RWPE1 (cell line): ENCODE measurements at places on chromosomes 6 and 20.

- DNase-seq, result no peak
These were observed 2.1 kb upstream of the HIVEP1 start for GRCh38 chr6:12009876-12010634.

DNA sequence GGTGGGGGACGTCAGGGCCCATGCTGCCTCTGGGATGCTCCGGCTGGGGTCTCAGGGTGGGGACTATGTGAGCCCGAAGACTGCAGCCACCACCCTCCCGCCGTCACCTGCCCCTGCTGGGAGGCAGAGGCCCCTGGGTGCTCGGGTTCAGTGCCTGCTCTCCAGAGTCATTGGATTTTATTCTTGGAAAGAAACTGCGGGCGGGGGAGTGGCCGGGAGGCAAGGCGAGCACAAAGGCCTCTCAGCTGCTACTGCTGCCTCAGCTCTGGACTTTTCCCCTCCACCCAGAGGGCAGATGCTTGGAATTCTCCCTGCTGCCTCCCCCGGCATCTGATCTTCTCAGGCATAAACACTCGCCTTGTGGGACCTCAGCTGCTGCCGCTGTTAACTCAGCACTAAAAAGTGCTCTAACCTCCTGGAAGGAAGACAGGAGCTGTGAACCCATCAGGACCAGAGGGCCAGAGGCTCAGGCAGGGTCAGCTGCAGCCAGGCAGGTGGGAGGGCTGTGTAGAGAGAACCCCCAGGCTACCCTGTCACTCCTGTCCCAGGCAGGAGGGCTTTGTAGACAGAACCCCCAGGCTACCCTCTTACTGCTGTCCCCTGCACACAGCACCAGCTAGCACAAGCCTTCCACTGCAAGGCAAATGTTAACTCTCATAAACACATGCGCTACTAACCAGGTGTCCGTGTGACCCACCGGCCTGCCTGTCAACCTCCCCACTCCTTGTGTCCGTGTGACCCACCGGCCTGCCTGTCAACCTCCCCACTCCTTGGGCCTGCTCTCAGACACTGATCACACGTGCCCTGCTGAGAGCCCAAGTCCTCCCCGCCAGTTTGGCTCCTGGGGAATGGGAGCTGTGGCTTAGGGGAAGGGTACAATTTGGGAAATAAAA lies 9.4 kb upstream of the FRMD1 start:
- no peak for DNase-seq

DNA sequence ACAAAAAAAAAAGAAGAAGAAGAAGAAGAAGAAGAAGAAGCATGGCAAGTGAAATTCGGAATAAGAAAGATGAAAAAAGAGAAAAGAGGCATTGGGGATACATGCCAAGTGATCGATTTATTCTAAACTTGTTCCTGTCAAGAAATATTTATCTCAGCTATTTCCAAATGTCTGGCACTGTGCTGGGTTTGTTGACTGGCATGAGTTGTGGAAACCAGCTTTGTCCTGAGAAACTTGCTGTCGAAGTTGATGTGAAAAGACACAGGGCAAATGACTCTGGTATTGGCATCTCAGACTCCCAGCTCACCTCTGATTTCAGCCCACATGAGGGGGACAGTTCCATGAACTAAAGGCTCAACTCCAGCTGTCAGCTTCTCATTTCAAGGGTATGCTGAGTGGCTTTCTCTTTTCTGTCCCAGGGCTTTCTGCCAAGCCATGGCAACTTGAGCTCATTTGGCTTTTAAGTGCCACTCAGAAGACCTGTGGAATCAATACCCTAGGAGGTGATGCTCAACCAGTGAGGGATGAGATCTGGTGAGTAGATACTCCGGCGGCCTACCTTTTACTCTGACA lies 253.3 kb upstream of the JAG1 start:
- no peak for DNase-seq

- peak; percentile 88 for DNase-seq
These were observed 57.6 kb upstream of the JAG1 start for GRCh38 chr20:10731190-10731965.

DNA sequence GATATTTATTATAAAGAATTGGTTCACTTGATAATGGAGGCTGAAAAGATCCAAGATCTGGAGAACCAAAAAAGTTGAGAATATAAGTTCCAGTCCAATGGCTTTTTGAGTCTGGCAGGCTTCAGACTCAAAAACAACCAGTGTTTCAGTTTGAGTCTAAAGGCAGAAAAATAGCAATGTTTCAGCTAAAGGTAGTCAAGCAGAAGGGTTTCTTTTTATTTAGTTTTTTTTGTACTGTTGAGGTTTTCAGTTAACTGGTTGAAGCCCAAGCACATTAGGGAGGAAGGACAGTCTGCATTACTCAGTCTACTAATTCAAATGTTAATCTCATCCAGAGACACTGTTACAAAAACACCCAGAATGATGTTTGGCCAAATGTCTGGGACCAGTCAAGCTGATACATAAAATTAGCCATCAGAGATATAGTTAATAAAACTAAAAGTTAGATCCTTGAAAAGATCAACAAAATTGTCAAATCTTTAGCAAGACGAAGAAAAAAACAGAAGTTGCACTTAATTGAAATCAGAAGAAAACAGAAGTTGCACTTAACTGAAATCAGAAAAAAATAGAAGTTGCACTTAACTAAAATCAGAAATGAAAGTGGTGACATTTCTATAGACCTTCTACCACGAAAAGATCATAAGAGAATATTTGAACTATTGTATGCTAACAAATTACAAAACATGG lies 980.3 kb upstream of the FLRT3 start:
- no peak for DNase-seq

GRCh38 chr20:35062478-35062877 lies 30.1 kb downstream of the TRPC4AP start:
- no peak for DNase-seq

DNA sequence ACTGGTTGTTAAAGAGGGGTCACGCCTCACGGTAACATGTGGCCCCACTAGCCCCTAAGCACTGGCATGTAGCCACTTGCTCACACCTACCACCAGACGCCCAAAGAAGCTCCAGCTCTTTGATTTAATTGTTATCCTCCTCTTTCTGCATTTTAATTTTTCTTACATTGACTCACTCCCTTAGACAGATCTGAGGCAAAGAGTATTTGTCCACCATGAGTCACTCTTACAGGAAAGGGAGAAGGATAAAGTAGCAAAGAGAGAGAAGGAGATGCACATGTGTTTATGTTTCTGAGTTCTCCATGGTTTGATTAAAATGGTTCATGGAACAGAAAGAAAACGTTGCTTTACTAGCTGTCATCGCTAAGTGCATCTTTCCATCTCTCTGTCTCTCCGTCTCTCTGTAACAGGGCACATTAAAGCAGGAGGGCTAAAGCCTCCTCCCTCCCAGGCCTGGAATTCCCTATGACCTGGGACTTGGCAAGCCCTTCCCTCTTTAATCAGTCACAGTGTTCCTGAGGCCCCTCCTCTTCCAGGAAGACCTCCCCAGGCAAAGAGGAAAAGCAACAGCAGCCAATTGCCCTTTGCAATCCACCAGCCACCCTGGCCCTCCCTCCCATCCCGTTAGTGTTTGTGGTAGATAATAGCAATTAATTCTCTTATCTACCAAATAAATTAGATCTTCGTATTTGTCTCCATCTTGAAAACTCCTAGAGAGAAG lies 112.8 kb upstream of the TSHZ2 start:
- DNase-seq, result peak; percentile 30

DNA sequence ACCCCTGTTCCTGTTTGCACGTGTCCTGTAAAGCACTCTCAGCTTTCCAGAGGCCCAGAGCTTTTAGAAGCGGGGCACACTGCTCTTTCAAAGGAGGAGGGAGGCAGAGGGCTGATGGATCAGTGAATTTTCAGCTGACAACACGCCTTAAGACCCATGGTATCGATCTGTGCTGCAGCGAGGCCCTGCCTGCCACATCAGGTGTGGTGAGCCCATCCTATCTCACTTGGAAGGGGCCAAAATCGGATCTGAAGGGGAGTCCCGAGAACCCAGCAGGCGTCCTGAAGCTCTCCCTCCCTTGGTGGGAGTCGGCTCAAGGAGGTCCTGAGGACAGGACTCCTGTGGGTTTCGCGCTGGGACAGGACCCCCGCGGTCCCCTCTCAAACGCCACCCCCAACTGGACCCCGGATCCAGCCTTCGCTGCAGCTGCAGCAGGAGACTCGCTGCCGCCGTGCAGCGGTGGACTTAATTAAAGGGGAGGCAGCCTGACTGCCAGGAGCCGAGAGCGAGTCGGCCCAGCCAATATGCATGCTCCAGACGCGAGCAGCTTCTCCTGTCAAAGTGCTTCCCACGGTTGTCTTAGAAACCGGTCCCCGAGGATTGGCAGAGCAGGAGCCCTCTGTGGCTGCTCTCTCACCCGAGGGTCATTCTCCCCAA lies 580.0 kb upstream of the ZNF337 start:
- no peak for DNase-seq

DNA sequence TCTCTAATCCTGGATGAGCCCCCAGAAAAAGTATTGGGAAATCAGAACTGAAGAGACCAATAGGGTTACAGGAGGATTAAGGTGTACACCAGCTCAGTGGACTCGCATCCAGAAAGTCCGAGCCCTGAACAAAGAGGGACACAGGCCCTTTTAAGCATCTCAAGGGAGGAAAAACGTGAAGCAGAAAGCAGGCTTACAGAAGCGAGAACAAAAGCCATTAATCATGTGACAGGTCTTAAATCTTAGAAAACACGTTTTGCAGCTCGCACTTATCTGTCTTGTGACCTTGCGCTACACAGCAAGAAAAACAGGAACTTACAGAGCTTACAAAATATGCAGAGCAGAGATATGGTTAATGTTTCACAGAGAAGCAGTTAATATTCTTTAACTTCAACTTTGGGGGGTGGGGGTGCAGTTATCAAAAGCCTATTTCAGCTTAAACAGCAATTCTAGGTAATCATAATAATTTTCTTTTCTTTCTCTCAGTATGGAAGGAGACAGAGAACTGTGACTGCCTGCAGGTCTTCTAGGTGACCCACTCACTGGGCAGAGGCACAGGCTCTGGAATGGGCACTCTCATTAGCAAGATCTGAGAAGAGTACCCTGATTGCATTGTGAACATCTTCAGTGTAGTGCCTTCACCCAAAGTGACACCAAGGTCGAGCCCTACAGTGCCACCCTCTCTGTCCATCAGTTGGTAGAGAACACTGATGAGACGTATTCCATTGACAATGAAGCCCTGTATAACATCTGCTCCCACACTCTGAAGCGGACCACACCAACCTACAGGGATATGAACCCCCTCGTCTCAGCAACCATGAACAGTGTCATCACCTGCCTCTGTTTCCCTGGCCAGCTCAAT lies 65.0 kb upstream of the MOCS1 start:
- no peak for DNase-seq

DNA sequence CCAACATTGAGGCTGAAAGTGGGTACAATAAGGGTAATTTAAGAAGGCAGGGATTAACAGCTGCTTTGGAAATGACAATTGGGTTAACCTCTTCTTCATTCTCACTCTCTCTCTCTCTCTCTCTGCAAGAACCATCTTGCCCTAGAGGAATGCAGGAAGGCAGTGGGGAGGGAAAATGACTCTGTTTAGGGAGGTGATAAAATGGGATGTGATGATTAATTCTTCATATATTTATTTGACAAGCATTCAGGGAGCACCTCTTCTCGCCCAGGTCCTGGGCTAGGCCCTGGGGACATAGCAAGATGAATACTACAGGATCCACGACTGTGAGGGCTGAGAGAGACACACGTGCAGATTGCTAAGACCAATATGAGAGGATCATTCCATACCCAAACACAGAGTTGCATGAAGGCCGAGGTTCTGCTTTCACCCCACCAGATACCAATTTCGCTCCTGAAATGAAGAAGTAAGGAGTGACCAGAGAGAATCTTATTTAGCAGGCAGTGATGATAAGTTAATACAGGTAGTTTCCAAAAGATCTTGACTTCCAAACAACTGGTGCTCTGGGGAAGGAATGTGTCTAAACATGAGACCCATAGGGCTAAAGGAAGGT lies 13.3 kb upstream of the PTPN1 start:
- peak; percentile 97 for DNase-seq

- DNase-seq, result no peak
These were observed 167.1 kb upstream of the FBXL4 start for GRCh38 chr6:99114769-99115406.

DNA sequence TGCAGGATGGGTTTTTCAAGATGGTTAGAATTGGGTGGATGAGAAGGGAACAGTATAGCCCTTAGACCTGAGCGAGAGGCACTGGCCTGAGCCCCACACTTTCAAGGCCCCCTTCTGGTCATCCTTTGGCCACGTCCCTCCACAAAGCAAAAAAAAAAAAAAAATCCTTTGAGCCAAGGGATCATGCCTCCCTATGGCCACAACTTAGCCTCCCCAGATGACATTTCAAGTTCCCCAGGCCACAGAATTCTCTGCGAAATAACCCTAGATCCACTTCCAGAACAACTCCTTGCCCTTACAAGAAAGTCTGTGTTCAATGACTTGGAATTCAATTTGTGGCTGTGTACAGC lies 30.4 kb downstream of the ELOVL2 start:
- DNase-seq, result no peak

DNA sequence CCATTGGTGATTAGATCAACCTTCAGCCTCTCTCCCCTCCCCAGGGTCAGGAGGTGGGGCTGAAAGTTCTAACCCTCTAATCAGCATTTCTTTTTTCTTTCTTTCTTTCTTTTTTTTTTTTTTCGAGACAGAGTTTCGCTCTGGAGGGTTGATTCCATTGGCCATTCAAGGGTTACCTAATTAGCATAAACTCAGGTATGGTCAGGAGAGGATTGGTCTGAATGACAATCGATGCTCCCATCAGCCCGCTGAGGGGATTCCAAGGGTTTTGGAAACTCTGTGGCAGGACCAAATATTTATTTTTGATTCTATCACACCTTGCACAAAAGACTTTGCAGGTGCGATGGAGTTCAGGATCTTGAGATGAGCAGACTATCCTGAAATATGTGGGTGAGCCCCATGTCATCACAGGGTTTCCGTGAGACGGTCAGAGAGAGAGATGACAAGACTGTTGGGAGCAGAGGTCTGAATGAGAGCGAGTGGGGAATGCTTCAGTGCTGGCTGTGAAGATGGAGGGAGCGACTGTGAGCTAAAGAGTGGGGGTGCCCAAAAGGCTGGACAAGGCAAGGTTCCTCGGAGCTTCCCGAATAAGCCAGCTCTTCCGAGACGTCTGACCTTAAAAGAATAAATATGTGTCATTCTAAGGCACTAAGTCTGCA lies 107.1 kb downstream of the BMP7 start:
- no peak for DNase-seq

- DNase-seq, result no peak
These were observed 11.5 kb upstream of the PI3 start for GRCh38 chr20:45163083-45163803.

DNA sequence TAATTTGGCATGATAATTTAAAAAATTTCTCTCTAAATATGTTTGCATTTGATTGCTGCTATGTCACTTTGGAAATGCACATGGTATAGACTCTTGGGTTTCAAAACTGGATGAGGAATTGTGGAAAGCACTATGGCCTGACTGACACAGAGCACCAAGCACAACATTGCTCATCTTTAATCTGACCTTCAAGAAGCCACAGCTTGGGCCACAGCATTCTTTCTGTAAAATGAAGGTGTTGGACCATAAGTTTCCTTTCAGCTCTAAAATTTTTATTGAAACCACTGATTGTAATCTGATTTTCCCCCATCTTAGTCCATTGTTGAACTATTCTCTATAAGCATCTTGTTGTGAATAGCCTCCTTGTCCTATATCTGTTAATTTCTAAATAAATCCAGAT lies 41.0 kb downstream of the QKI start:
- no peak for DNase-seq
